Stimulated activated CD4-positive, alpha-beta T cell treated with anti-CD3 and anti-CD28 coated beads, Interleukin-12 subunit alpha, Interleukin-12 subunit beta, amount 100 ng/mL, for 24 hours (primary cell): ENCODE measurements at places on chromosomes 5 and 9.
A peak's percentile ranks its signal among the peaks of the same experiment; 100 is the strongest.

GRCh38 chr9:121735065-121735792 is 83.8 kb downstream of the DAB2IP start:
- no peak for DNase-seq

DNA sequence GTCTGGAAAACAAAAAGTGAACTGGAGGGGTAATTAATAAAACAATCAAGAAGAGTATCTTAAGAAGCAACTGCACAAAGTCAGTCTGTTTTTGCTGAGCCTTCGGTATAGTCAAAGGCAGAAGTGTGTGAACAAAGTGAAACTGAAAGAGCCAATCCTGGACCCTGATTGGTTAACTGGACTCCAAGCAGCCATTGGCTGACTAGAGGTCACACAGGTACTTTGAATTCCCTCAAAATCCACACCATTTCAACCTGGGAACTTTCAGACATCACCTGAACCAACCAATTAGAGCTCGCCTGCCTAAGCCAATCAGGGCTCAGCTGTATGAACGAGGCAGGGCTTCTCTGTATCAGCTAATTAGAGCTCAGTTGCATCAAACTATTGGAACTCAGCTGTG is 286.7 kb downstream of the TLE4 start:
- no peak for DNase-seq

DNA sequence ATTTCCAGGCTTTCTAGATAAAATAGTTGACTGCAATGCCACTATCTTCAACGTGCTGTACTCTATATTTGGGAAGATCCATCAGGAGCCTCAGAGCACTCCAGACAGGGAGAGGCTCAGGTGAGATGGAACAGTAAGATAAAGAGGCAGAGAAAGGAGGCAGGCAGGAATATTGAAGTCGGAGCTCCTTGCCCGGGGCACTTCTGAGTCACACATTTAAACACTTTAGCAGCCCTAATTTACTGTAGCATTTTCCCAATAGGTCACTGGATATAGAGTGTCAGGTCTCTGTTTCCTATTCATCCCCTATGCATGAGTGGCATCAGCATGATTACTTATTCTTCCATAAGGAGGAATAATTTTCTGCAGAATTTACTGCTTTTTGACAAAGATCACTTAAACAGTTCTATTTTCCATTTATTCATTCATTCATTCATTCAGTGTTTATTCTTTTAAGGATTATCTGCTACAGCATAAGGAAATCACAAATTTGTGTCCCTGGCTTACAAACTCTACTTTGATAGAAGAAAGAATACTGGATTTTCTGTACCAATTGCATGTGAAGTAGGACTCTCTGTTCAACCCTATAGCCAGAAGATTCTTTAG is 170.7 kb downstream of the MAPKAP1 start:
- no peak for DNase-seq

GRCh38 chr5:60401526-60401925 is 298.4 kb downstream of the DEPDC1B start:
- no peak for DNase-seq

DNA sequence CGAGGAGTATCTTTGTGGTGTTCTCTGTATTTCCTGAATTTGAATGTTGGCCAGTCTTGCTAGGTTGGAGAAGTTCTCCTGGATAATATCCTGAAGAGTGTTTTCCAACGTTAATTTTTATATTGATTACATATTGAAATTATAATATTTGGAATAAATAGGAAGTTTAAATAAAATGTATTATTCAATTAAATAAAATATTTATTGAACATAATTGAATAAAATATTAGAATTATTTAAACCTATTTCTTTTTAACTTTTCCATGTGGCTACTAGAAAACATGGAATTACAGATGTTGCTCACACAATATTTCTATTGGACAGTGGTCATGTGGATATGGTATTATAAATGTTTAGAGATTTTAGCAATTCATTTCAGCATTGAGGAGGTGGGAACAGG is 170.8 kb upstream of the FST start:
- DNase-seq = no peak

- DNase-seq = no peak
Measured at GRCh38 chr5:77065256-77065655, 21.8 kb downstream of the ZBED3 start.

GRCh38 chr5:116456036-116456435 is 118.6 kb downstream of the SEMA6A start:
- DNase-seq = no peak

GRCh38 chr5:96337048-96337781 is 95.8 kb downstream of the PCSK1 start:
- no peak for DNase-seq

DNA sequence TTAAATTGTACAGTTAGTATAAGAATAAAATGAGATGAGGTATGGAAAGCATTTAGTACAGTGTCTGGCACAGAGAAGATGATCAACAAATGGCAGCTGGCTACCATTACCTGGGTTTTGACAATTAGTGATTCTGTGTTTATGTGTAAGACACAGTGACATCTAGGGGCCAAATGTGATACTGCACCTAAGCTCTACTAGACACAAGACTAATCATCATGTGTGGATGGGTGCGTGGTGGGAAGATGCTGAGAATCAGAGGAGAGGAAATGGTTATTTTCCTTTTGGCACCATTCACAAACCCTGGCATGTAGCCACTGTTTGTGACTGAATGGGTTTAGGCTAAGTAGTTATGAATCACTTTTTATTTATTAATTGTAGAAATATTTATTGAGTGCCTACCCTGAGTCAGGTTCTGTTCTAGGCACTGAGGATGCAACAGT is 109.8 kb upstream of the TBC1D2 start:
- peak; percentile 8 for DNase-seq

DNA sequence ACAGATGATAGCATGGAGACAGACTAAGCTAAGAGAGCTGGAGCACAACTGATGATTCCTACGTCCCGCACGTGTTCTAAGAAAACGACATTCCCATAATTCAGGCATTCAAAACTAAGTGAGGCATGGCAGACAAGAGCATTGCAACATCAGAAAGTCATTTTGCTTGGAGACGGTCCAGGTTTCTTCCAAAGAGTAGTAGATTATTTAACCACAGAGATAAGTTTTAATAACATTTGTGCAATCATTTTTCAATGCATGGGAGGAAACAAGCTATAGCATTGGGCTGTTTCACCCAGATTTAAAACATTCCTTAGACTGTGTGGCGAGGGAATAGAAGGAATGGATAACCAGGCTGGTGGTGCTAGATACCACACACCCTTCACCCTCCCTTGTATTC is 117.2 kb downstream of the APBA1 start:
- DNase-seq = no peak

GRCh38 chr5:113378081-113378480 is 56.7 kb downstream of the TSSK1B start:
- DNase-seq = no peak

GRCh38 chr9:88221105-88221504 is 82.8 kb upstream of the SPATA31C2 start:
- no peak for DNase-seq

DNA sequence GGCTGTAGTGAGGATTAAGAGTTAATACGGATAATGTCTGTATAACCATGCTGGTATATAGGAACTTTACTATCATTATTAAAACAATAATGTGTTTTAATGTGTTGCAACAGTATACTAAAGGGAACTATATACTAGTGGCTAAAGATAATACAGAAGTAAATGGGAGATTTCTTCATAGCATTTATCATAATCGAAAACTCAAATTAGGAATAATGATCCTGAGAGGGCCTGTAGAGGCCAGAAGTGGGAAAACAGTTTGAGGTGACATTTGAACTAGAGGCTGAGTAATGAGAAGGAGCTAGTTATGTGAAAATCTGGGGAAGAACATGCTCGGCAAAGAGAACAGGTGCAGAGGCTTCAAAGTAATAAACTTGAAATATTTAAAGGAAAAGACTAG is 2.9 kb downstream of the TCERG1 start:
- DNase-seq = no peak

DNA sequence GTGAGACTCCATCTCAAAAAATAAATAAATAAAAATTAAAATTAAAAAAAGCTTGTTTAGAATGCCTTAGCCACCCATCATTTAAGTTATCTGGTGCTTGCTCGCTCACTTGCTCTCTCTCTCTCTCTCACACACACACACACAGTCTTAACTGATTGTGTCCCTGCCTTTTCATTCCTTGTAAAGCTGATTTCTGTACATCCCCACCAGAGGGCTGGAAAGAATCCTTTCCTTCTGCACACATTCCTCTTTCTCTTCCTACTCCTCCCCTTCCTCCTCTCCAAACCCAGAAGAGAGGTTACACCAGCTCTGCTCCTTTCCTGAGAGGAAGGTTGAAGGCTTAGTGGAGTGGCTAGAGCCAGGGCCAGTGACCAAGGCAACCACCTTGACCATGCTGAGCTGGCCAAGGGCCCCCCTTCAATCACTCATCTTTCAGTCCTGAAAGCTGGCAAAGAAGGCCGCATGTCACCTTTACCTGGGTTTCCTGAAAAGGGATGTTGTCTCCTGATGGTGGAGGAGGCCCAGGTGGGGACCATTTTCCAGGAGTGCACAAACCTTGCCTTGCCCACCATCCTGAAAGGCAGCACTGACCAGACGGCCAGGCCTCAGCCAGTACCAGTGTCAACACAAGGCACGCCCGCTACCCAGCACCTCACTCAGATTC is 25.6 kb downstream of the STK10 start:
- no peak for DNase-seq

GRCh38 chr5:59117320-59117719 is 534.4 kb downstream of the RAB3C start:
- no peak for DNase-seq

- DNase-seq = no peak
Measured at GRCh38 chr9:115367780-115368525, 250.0 kb upstream of the TNC start.

GRCh38 chr9:130072515-130073235 is 19.0 kb downstream of the GPR107 start:
- no peak for DNase-seq

DNA sequence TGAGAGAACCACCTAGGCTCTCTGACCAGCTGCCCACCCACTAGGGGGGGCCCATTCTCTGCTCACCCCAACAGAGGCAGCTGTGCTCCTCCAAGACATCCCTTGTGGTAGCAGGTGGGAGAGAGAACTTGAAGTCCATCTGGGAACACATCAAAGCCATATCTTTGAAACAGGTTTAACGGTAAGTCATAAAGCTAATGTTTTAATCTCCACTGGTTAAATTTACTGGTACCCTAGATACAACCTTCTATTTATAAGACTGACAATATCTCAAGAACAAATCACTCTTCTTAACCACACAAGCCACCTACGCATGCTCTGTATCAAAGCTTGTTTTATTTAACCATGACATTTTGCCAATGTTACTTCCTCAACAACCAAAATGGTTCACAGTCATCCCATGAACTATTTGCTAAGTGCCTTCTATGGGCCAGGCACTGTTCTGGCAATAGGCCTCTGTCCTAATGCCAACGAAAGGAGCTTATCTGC is 20.4 kb downstream of the AUH start:
- no peak for DNase-seq

GRCh38 chr5:144583541-144584449 is 413.1 kb downstream of the KCTD16 start:
- DNase-seq = no peak

GRCh38 chr9:89079391-89079790 is 88.1 kb downstream of the S1PR3 start:
- no peak for DNase-seq

DNA sequence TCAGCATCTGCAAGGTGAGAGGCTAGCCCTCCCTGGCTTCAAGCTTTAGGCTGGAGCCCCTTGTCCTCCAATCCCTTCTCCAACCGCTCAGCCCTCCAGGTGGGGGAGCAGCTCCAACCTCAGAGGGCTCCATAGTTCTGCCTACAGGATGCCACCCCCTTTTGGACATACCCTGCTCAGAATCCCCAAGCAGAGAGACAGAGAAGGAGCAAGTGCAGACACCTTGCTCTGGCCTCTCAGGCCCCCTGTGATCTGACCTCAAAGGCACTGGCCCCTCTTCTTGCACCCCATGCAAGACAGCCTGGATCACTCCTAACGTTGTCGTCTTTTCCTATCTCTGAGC is 101.6 kb downstream of the C5orf15 start:
- no peak for DNase-seq
